ENCODE measurements at places on chromosomes 3 and 15.

- no peak for DNase-seq
These were observed 713.3 kb upstream of the EPHA6 start for GRCh38 chr3:96101006-96101560.

- no peak for DNase-seq
These were observed 42.5 kb upstream of the UBE3A start for GRCh38 chr15:25481208-25481859.

DNA sequence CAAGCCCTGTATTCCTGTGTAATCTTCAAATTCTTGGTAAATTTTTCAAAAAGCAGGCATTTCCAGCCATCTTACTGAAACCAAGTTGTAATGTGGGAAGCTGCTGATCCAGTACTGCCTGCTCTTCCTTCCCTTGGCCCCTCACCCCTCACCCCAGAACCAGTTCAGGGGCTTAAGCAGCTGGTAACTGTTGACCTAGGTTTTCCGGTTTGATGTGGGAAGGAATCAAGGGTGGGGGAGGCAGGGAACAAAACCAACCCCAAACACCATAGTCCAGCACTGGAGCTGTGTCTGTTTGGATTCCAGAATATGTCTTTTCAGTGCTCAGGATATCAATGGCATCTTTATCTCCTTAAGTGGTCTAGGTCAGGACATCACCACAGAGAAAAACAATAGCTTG lies 26.7 kb downstream of the SNX1 start:
- DNase-seq = no peak

- no peak for DNase-seq
These were observed 93.2 kb downstream of the FILIP1L start for GRCh38 chr3:100020876-100021644.

DNA sequence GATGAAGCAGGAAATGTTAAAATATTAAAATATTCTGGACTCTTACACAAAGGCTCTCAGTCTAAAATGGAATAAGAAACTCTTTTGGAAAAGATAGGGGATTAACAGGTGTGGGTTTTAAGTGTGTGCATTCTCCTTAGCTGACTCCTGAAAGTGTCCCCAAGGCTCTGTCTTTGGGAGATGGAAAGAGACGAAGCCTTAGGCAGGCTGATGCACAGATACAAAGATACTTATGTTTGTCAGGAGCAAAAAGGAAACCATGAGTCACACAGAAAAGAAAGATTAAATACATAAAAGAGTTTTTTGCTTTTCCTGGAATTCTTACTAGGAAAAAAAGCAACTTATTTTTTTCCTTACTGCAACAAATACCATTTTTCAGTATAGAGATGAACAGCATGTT lies 23.8 kb upstream of the ABI3BP start:
- DNase-seq = no peak

GRCh38 chr3:47870156-47870555 lies 67.2 kb downstream of the DHX30 start:
- DNase-seq = no peak

- no peak for DNase-seq
These were observed 1064.1 kb downstream of the DIPK2A start for GRCh38 chr3:145035682-145036081.

GRCh38 chr3:58379351-58380073 lies 46.8 kb downstream of the PXK start:
- DNase-seq = no peak

DNA sequence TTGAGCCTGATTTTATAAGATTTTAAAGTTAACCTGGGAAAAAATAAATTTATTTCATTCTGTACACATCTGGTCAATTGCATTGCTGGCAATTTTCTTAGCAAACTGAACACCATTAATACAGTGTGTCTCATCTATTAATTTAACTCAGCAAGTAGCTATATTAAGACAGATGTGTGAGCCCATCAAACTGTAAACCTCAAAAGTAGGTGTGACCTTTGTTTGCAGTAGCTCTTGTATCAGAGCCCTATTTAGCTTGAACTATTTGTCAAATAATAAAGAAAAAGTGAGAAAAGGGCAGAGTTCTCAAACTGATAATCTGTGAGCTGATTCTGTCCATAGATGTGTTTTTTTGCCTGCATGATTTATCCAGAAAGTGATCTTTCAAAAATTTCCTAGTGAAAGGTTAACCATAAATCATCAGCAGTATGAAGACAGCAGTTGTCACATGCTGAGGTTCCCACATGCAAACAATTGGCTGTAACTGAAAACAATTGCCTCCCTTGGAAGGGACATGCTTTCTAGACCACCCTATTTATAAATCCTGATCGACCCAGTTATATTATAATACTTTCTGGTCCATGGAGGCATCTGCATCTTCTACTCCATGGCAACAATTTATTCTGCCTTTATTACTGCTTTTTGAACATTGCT lies 646.5 kb downstream of the NSUN3 start:
- no peak for DNase-seq

DNA sequence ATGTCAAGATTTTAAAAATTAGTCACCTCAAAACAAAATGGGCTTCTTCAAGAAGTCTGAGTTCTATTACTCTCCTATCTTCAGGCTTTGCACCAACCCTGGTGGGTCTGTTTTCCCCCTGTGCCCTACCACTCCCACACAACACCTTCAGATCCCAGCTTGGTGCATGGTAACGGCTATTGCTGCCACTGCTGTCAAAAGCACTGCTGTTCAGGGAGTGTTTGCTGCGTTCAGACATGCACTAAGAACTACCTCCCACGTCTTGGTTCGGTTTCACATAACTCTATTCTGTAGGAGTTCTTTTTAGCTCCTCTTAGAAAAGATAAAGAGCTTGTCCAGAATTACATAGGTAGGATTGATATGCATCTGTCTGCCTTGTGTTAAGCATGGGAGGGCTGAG lies 799.2 kb downstream of the NR2F2 start:
- no peak for DNase-seq

DNA sequence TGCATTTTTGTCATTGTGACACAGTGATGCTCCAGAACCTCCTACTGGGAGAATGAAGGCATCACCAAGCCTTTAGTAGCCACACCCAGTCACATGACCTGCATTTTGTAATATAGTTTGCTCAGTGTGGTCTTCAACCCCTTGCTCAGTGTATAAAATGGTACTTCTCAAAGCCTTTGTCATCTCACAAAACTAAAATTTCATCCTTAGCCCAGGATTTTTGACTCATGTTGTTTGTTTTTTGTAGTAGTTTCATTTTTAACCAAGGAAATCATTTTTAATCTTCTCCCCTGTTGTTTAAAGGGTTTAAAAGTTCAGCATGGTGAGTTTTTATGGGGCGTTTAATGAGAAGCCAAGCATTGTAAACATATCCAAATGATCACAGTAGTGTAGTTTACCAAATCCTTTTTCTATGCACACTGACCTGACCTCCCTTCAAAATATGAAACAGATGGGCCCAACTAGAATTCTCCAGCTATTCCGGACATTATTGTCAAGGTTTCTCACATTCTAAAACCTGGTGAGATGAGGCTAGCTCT lies 123.5 kb upstream of the IL12A start:
- no peak for DNase-seq

DNA sequence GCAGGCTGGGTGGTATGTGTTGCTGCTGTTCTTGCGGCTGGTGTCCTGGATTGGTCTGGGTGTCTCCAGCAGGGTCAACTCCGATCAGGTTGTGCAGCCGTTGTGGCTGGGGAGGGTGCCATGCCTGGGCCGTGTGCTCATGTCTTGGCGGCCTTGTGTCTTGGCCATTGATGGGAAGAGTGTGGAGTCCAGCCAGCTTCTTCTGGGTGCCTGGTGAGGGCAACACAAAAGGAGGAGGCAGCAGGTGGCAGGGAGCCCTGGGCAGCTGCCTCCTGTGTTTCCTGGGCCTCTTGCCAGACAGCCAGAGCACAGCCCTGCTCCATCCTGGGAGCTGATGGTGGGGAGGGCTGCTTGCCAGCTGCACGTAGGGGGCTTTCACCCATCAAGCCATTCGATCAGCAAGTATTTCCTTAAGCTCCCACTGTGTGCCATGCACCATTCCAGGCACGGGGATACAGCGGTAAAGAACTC lies 4.3 kb downstream of the CHAC1 start:
- no peak for DNase-seq

GRCh38 chr3:56424336-56424735 lies 43.9 kb downstream of the ERC2 start:
- DNase-seq = no peak

GRCh38 chr3:27194861-27195483 lies 174.2 kb downstream of the NEK10 start:
- DNase-seq = no peak

GRCh38 chr15:39770748-39771689 lies 11.6 kb downstream of the FSIP1 start:
- no peak for DNase-seq

DNA sequence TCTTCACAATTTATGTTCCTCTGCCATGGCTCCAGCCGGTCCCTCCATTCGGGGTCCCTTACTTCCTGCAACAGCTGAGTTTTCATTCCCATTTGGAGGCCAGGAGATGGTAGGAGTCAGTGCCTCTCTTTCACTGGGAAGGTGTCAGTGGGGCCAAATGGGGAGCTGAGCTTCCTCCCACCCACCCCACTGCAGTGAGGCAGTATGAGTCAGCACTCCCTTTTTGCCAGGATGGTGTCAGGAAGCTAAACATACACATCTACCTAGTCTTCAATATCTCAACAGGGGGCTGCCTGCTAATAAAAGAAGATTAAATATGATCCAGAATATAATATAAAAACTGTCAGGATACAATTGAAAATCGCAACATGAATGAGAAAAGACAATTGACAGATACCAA lies 12.7 kb upstream of the ACTC1 start:
- no peak for DNase-seq

DNA sequence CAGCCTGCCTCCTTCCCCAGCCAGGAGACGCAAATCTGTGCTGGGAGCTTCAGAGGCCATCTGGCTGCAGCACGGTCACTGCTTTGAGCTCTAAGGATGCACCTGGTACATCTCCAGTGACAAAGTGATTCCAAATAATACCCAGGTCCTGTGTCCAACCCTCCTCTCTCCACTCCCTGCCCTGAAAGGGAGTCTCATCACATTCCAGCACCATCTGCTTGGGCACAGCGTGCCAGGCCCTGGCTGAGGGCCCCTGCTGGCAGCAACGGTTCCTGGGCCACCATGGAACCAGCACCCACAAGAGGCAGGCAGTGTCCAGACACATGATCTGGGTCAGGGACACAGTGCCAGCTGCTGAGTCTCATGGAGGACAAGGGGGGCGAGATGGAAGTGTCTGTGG lies 81.3 kb downstream of the MTHFS start:
- no peak for DNase-seq

DNA sequence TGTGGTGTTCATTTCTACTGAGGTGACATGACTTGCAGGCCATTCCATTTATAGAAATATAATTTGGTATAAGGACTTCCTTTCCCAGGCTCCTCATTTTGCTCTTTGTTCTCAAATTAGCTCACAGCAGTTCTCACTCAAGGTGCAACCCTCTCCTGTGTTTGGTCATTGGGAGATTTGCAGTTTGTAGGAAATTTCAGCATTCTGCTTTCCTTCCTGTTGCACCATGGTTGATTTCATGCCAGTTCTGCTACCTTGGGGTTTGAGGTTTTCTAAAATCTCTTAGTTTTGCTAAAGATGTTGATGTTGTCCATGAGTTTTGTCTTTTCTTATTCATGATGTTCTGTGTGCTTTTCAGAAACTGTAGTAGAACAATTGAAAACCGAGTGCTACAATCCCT lies 65.7 kb upstream of the PROK2 start:
- no peak for DNase-seq

DNA sequence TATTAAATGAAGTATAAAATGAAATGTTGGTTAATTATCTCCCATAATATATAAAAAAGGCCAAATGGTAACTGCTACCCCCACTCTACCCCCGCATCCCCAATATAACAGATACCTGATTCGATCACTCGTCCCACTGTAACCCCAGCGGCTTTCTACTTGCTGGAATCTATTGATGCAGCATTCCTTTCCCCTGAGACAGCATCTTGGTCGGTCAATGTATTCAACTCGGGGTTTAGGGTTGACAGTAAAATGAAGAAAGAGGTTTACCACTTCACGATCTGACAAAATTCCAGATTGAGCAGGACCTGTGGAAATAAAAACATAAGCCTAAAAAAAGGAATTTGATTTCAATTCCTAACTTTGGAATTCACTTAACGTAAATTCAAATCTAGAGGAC lies 18.6 kb upstream of the C15orf40 start:
- peak; percentile 21 for DNase-seq

- no peak for DNase-seq
These were observed 26.2 kb downstream of the POLR2M start for GRCh38 chr15:57732526-57733331.

DNA sequence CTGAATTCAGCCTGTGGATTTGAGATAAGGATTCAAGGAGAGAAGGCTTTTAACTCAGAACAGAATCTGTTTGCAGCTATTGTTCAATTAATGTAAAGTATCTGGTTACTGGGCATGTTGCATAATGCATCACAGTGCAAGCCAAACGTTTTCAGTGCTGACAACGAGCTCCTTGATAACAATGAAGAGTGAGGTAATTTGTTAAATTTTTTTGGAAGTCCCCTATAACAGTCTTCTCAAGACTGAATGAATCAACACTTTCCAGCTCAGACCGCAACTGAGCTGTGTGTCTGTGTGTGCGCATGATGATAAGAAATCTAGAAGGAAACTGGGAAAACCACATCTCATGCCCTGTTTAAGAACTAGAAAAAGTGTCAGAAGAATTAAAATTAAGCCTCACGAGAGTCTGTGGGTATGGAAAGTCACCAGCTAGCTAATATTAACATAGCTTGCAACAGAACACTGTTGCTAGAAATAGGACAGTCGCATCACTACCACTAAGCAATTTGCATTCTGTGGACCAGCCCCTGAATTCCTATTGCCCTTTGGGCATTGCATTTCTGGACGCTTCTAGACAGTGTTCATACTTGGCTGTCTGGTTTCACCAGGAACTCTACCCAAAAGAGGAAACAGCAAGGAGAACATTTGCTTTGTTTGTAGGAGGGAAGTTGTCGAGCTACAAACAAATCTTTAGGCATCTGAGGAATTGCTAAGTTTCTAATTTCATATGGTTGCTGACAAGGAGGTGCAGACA lies 43.7 kb upstream of the ATP2C1 start:
- no peak for DNase-seq

- no peak for DNase-seq
These were observed 17.9 kb upstream of the ICE2 start for GRCh38 chr15:60496853-60497252.

DNA sequence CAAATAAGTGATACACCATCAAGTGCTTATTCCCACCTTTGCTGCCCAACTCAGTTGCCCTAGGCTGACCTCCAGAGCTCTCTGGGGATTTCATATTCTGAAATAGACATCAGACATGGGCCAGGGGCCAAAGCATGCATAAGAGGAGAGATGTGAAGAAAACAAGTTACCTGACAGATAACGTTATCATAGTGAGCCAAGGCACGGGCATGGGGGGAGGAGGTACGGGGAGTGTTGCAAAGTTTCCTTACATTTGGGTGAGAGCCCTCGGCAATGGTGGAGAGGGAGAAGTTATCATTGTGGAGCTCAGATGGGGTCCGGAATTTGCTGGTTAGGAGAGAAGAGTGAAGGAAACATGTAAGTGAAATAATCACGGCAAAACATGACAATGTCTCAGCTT lies 9.8 kb downstream of the CSPG5 start:
- DNase-seq = no peak
